Pancreas (tissue), 10 donors: ENCODE measurements at places on chromosomes 13 and 19.

DNA sequence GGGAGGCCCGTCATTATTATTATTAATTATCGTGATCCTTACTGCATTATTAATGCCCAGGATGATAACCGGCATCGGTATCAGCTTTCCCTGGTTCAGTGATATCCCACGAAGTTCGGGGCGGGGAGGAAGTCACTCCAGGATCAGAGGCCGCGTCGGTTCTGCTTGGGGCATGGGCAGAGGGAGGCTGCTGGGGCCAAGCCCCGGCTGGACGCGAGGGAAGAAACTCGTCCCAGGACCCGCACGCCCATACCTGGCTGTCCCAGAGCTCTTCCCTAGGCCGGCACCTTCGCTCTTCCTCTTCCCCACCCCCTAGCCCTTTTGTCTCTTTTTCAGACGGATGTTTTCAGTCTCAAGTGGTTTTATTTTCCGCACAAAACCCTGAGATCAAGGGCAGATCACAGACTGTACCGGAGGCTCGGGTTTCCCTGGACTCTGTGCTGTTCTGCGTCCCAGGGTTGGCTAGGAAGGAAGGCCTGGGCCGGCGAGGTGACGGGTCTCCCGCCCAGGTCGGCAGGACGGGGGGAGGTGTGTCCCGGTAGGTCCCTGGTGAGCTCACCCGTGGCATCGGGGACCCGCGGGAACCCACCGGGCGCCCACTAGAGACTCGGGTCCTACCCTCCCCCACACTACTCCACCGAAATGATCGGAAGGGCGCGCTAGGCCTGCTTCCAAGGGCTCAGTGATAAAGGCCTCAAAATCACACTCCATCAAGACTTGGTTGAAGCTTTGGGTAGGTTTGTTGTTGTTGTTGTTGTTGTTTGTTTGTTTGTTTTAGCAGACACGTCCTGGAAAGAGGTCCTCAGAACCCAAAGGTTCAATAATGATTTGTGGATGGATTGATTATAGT lies 7.9 kb downstream of the ZIC2 start:
- no peak for DNase-seq

GRCh38 chr13:72700509-72700908 lies 26.9 kb downstream of the MZT1 start:
- no peak for DNase-seq

DNA sequence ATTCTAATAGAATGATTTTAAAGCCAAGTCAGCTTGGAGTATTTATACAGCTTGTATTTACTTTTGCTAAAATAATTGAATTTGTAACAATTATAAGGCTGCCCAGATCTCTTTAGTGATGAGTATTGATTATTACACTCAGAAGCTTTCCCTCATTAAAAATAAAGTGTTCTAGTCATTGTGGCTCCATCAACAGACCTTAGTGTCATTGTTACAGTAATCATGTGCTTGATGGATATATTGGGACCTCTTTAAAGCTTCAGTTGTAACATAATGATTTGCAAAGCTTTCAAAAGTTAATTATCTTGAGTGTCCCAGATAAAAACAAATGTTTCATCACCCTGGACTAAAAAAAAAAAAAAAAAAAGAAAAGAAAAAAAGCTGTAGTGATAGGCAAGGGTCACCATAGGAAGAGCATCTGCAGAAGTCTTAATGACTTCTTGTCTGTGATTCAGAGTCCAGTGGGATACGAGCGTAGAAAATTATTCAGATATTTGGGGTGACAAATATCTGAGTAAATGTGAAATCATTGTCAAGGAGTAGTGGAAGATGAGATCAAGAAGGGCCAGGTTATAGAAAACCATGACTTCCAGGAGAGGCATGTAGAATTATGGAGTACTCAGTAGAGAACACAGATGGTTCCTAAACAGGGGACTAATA lies 369.6 kb downstream of the DCT start:
- no peak for DNase-seq

DNA sequence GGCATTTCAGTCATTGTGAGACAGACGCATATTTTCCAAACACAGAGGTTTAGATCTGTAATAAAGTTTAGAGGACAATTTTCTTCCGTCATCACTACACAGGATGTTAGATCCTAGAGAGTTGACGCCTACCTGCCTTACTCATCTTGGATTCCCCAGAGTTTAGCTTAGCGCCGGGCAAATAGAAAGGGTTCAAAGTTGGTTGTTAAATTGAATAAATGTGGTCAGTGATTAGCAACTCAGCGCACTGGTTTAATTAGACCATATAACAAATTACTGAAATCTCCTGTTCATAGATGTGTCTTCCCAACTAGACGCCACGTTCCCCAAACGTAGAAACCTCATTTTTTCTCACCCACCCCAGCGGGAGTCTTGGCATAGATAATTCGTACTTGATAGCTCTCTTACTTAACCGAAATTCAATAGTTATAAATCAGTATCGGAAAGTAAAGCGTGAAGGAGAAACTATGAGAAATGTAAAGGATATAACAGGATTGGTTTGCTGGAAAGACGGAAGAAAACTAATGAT lies 726 bp upstream of the UFM1 start:
- DNase-seq = no peak

DNA sequence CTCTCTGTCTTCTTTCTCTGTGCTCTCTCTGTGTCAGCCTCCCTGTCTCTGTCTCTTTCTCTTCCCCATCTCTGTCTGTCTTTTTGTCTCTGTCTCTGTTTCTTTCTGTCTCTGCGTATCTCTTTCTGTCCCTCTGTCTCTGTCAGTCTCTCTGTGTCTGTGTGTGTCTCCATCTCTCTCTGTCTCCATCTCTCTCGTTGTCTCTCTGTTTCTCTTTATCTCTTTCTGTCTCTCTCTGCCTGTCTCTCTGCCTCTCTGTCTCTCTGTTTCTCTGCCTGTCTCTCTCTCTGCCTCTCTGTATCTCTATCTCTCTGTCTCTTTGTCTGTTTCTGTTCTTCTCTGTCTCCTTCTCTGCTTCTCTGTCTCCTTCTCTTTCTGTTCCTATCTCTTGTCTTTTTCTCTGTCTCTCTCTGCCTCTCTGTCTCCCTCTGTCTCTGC lies 15.7 kb upstream of the TCF3 start:
- no peak for DNase-seq

GRCh38 chr13:96794669-96795068 lies 199.6 kb downstream of the OXGR1 start:
- no peak for DNase-seq

GRCh38 chr13:49827891-49828290 lies 35.4 kb upstream of the KPNA3 start:
- no peak for DNase-seq

- DNase-seq = no peak
Observed at GRCh38 chr19:12112701-12113100, 27.4 kb downstream of the ZNF20 start.

GRCh38 chr19:11580116-11580515 lies 2.7 kb upstream of the ACP5 start:
- DNase-seq = no peak

DNA sequence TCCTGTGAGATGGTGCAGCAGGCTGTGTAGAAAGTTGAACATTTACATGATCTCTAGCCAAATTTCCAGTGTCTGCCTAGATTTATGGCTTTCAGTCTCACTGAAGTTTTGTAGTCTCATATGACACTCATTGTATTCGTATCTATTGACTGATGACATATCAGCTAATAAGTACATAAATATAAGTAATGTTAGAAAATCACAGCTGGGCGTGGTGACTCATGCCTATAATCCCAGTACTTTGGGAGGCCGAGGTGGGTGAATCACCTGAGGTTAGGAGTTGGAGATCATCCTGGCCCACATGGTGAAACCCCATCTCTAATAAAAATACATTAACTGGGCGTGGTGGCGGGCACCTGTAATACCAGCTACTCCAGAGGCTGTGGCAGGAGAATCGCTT lies 54.7 kb upstream of the HTR2A start:
- no peak for DNase-seq

DNA sequence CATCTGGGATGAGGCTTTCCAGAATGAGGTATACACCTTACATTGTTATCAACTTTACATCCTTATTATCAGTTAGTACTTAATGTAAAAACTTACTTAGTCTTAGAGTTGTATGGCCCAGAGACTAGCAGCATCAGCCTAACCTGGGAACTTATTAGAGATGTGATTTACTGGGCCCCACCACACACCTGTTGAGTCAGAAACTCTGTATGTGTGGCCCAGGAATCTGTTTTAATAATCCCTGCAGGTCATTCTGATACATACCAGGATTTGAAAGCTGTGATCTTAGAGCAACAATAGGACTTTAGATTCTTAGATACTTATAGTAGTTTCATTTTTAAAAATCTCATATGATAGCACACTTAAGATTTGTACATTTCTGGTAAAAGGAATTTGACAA lies 17.4 kb downstream of the FNDC3A start:
- DNase-seq = no peak

DNA sequence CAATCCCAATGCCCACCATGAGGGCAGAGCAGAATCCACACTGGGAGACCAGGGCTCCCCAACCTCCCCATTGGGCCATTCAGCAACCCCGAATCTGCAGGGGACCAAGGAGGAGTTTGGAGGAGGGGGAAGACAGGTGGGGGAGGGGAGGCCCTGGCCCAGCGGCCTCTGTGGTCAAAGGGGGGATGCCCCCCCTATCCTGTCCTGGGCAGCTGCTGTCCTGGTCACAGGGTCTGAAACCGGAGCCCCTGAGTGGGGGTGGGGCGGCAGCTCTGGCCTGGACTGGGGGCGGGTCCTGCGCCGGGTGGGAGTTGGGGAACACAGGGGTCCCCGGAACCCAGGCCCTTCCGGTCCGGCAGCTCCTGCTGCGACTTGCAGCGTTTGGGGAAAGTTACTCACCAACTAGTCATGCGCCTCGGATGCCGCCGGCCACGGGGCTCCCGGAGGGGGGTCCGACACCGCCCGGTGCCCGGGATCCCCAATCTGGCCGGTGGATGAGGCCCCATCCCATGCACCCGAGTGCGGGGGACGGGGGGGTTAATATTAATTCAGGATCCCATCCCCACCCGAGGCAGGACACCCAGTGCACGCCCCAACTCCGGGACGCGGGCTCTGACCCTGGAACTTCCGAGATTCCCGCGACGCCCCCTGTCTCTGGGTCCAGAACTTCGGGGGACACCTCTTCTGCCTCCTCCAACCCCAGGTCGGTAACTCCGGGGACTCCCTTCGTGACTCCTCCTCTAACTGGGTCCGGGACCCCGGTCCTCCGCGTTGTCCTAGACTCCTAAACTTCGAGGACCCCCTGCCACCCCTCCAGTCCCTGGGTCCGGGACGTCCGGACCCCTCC lies 872 bp downstream of the HOMER3 start:
- DNase-seq = peak; percentile 76

DNA sequence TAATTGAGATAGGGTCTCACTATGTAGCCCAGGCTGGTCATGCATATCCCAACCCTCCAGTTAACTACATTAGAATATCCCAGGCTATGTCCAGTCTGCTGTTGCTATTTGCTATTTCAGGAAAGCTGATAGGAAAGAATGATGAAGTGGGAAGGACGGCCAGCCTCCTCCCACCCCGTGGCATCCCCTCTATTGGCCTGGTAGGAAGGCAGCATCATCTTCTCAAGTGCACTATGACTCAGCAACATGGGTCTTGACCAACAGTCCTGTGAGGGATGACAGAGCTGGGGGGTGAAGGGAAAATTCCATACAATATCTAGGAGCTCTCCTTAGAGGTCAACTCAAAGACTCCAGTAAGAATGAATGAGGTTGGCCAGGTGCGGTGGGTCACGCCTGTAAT lies 48.0 kb upstream of the ABCC4 start:
- no peak for DNase-seq

DNA sequence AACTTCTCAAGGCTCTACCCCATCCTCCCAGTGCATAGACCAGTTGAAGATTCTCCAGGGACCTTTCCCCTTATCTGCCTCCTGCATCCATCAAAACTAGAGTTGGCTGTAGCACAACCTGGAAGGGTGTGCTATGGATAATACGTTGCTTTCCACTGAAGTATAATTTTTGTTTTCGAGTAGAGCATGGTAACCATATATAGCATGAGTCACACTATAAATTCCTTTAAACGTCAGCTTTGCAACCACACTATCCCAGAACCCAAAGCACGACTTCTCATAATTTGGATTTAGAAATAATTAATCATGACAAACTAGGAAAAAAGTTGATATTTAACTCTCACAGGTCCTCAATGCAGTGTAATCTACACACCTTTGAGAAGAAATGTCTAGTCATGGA lies 138.3 kb upstream of the NBEA start:
- DNase-seq = no peak

- no peak for DNase-seq
Observed at GRCh38 chr19:46660008-46660517, 919 bp downstream of the DACT3 start.

DNA sequence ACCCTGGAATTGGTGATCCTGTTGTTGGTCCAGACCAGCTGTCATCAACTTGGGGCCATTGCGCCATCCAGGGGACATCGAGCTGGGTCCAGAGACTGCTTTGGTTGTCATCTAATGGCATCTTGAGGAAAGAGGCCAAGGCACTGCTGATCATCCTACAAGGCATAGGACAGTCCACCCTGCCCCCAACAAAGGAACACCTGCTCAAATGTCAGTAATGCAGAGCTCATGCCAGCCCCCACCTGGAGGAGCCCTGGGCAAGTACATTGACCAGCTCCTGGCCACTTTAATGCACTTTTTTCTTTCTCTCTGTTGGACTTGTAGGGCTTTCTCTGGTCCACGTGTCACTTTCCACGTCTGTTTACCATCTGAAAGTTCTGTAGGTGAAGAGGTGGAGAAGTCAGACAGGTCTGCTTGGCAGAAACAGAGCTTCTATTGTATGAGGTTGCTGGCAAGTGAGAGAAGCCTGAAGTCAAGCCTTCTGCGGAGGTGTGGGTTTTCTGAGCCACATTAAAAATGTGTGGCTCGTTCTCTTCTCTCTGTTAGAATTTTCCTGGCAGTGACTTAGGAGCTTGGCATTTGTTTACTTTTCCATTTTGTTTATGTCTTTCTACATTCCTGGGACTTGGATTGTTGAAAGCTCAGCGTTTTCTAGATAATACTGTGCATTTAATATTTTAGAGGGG lies 124.0 kb upstream of the RNF113B start:
- DNase-seq = peak; percentile 48

GRCh38 chr13:110457361-110457760 lies 104.2 kb downstream of the RAB20 start:
- DNase-seq = no peak

- no peak for DNase-seq
Observed at GRCh38 chr13:44516771-44517170, 59.4 kb downstream of the TSC22D1 start.

GRCh38 chr19:20289186-20289585 lies 122.2 kb downstream of the ZNF486 start:
- DNase-seq = no peak

DNA sequence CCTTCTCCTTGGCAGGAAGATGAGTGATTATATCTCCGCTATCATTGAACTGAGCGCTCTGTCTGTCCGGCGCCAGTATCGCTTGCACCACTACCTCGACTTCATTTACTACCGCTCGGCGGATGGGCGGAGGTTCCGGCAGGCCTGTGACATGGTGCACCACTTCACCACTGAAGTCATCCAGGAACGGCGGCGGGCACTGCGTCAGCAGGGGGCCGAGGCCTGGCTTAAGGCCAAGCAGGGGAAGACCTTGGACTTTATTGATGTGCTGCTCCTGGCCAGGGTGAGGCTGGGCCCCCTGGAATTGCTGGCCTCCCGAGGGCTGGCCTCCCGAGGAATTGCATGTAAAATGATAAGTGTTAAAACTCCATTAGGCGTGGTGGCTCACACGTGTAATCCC lies 32.1 kb downstream of the CYP4F22 start:
- DNase-seq = no peak
